ENCODE measurements at places on chromosomes 5 and 9. TPM values are rescaled to one million over a fixed set of nuclear protein-coding genes. Genes with fewer than 3 reads are reported as not detected.

The TTLL11 gene
- 7.3 TPM for total RNA-seq

- no peak for DNase-seq
Measured at GRCh38 chr9:37501957-37502596, 16.3 kb downstream of the POLR1E start.

The ELAVL2 gene
- total RNA-seq = 0.81 TPM

DNA sequence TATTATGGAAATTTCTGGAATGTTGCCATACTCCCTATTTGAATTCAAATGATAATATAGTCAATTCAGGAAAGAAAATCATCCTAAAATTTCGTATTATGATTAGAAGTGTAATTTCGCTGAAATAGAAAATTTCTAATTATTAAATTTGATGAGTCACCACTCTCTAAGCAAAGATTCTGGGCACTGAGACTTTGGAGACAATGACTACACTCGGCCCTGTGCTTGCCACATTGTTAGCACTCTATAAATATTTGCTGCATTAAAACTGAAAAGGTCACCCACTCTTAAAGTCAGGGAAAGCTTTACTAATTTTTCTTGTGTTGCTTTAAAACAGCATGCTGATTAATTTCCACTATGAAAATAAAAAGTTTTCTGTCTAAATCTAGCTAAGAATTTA, 240.3 kb downstream of the TLE4 start:
- DNase-seq = peak; percentile 3

GRCh38 chr9:13587571-13587970, 308.1 kb upstream of the MPDZ start:
- no peak for DNase-seq

The HK3 gene
- total RNA-seq = not detected

- no peak for DNase-seq
Measured at GRCh38 chr9:132011309-132011708, 68.4 kb downstream of the MED27 start.

- DNase-seq = no peak
Measured at GRCh38 chr5:40258222-40258621, 421.5 kb upstream of the PTGER4 start.

The SYK gene
- not detected for total RNA-seq

- no peak for DNase-seq
Measured at GRCh38 chr5:73955271-73955846, 329.4 kb downstream of the ARHGEF28 start.

The GABRP gene
- total RNA-seq = not detected

The OLFM1 gene
- total RNA-seq = 1.5 TPM

The SGCD gene
- 11.7 TPM for total RNA-seq

DNA sequence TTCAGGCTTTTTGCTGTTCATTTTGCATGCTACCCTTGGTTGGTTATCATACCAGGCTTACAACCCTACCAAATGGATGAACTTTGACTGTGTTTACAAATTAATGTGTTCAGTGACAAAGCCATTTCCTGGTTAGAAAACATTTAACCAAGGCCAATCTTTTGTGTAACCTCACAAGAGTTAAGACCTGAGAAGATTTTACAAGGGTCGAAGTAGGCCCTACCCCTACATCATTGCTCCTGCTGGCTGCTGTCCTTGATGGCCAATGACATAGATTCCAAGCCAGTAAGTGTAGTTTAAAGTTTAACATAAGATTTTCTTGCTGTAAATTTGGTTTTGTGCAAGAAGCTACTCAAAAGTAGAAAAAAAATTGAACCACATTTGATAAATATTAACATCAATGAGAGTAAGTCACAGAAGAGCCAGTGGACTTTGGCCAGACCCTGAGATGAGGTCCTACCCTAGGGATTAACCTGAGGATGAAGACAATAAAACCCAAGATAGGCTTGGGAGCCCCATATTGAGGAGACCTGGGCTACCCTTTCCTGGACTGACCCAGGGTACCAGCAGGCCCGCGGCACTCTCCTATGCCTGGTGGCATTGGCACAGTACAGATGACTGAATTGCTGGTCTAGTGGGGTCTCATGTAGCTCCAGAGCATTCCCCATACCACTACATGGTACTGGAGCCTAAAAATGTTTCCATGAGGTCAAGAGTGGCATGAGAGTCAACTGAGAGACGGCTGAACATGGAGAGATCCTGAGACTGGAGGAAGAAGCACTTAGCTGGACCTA, 8.3 kb downstream of the C1QTNF3 start:
- DNase-seq = no peak

DNA sequence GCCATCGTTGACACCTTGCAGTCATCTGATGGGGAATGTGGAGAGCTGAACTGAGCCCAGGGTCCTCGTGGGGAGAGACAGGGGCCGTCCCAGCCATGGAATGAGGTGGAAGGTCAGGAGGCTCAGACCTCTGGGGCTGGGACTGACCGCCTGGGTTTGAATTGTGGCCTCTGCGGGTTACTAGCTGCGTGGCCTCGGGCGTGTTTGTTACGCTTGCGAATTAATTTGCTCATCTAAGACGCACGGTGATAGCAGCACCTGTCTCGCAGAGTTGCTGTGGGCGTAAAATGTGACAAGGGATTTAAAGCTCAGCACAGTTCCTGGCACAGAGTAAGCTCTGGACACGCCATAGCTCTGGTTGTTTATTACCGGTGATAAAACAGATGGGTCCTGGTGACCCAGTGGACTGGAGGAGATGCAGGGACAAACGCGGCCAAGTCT, 19.4 kb upstream of the DAB2IP start:
- no peak for DNase-seq

The CWC27 gene
- total RNA-seq = 22.6 TPM

GRCh38 chr9:93895535-93895934, 59.6 kb downstream of the BARX1 start:
- DNase-seq = no peak

DNA sequence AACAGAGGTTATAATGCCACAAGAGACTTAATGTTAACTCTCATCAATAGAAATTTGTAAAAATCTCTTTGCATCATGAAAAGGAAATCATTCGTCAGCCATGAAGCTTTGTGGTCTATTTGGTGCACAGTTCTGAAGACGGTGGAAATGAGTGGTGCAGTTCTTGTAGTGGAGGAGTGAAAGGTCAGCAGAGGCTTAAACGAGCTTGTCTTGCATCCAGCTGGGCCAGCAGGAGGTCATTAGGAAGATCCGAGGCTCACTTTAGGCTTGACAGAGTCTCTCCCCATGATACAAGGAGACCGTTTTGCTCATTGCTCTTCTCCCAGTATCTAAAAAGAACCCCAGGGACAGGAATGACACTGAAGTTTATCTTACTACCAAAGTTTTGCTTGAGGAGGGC, 440.8 kb downstream of the BNC2 start:
- DNase-seq = no peak

The CBY3 gene
- not detected for total RNA-seq

All from fibroblast of the aortic adventitia (primary cell).